Upper lobe of right lung (tissue), 1 donor: ENCODE measurements at places on chromosomes 11 and 22.
A peak's percentile ranks its signal among the peaks of the same experiment; 100 is the strongest.

DNA sequence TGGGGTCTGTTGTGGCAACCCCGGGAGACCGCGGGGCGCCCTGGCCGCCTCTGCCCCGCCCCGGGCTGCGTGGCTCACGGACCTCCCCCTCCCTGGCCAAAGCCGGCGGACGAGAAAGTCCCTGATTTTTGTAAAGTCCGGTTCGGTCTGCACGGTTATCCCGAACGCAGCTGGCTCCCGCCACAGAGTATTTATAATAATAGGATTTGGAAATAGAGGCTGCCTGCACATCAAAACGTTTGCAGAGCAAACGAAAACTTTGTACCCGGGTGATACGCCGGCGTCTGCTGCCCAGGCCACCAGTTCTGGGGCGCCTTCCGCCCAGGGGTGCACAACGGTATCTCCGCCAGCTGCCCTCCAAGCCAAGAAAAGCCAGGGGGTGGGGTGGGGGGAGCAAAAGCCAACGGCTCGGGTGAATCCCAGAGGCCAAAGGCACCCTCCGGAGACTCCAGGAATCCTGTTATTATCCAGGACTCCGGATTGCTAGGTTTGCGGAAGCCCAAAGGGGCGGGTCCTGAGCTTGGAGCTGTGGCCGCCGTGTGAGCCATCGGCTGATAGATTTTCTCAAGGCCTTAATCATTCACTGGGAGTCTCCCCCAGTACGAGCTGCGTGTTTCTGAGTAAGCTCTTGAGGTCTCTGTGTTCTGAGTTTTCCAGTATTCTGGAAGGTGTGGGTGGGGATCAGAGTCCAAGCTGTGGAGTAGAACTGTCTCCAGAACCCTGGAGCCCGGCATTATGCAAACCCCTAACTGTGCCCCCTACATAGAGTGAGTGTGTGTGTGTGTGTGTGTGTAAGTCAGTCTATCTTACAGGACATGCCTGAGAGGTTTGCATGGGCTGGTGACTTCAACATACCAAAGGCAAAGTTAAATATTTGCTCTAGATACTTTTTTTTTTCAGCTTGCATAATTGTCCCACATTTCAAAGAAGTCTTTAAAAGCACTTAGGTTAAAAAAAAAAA, 673 bp upstream of the SHANK2 start:
- peak; percentile 80 for DNase-seq

GRCh38 chr11:133081020-133081419, 451.3 kb downstream of the OPCML start:
- no peak for DNase-seq

DNA sequence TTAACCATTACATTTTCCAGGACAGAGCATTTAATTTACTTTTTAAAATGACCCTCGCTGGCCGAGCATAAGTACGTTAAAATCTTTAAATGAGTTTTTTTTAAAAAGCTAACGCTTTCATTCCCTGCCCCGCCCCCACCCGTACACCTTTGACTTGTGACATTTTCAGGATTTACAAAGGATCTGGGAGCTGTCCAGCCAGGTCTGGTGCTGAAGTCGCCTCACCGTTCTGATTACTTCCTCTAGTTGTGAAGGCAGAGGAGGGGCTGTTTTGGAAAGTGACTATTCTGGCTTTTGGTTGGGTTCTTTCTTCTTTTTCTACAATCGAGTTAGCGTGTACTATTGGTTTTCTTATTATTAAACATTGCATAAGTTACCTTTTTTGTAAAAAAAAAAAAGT, 2.9 kb downstream of the C11orf87 start:
- DNase-seq: peak; percentile 66

GRCh38 chr11:63032457-63032856, 16.8 kb upstream of the SLC22A8 start:
- DNase-seq: no peak

GRCh38 chr11:116707746-116708145, 65.0 kb downstream of the BUD13 start:
- no peak for DNase-seq

DNA sequence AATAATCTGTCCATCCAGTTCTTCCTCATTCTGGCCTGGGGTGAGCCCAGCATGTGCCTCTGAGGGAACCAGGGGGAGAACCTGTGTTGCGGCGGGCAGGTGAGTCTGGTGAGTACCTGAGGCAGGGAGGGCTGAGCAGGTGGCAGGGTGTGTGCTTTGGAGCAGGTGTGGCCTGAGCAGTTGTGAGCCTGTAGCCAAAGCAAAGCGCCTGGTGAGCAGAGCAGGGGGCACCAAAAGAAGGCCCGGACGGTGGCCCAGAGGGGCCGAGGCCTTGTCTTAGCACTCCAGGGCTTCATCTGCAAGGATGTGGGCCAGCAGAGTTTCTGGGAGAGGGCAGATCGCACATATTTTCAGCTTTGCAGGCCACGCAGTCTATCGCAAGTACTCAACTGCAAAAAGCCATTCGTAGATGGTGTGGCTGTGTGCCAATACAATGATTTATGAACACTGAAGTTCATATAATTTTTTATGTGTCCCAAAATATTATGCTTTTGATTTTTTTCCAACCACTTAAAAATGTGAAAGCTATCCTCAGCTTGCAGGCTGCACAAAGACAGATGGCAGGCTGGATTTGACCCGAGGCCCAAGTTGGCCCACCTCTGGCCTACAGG, 8.7 kb downstream of the GLB1L2 start:
- no peak for DNase-seq

DNA sequence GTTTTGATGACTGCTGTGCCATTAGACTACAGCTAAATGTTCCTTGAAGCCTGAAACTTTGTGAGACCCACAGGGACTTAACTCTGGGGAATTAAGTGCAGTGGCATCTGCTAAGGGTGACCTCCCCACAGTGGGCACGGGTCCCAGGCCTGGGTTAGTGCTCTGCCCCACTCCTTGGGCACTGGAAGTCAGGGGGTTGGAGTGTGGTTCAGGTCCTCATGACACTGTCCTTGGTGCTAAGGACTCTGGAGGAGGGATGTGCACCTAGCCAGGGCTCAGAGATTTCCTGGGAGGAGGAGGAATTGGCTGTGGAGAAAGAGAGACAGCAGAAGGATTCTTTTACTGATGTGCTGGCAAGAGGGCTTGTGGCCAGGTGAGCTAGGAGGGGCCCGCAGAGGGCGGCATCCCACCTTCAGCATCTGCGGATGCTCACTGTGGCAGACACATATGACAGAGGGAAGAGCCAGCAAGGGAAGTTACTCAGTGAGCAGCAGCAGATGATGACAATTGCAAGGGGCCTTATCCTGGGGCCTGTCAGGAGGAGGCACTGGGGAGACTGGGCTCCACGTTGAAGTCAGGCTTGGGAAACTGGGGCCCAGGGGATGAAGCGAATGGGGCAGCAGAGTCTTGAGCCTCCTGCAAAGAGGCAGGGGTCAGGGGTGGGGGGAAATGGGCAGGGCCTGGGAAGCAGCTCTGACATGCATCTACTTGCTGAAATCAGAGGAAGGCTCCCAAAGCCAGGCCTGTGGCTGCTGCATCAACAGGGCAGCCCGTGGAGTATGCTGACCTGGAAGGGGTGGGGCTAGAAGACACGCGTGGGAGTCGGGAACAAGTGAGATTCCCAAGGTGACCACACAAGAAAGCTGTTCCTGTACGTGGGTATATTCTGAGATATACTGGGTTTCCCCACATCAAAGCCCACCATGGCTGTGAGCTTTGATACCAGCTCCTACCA, 144.0 kb downstream of the MPPED1 start:
- DNase-seq: no peak

DNA sequence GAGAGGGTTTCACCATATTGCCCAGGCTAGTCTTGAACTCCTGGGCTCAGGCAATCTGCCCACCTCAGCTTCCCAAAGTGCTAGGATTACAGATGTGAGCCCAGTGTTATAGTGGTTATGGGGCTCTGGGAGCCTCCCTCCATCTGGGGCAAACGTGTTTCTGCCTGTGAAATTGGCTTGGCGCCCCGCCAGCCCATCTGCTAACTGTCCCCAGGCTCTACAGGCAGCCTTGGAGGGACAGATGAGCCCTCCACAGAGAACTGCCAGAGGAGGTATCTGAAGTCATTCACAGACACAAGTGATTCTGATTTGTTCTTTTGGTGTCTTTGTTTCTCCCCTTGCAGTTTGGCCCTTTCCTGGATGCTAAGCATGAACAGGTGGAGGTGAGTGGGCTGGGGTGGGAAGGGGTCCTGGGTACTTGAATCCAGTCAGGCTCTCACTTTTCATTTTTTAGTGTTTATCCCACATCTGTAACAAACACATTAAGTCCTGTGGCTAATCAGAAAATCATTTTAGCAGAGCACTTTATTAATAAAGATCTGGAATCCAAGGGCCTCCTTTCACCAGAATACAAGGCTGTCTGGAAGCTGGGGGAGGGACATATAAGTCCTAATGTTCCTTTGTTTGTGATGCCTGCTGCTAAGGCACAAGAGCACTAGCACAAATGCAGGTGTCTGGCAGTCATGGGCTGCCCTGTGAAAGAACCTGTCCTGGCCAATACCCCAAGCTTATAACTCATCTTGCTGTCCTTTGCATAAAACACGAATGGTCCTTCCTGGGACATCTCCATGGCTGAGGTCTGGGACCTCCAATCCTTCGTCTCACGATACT, 25.7 kb upstream of the CDC42EP2 start:
- DNase-seq: no peak

GRCh38 chr11:113465786-113466185, 9.4 kb downstream of the DRD2 start:
- DNase-seq: no peak

- no peak for DNase-seq
These were observed 191.9 kb downstream of the SWAP70 start for GRCh38 chr11:9855579-9856287.

DNA sequence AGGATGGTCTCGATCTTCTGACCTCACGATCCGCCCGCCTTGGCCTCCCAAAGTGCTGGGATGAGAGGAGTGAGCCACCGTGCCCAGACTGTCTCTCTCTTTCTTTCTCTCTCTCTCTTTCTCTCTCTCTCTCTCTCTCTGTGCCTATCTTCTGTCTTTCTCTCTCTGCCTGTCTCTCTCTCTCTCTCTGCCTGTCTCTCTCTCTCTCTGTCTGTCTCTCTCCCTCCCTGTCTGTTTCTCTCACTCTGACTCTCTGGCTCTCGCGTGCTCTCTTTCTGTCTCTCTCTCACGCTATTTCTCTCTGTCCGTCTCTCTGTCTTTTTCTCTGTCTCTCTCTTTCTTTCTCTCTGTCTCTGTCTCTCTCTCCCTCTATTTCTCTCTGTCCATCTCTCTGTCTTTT, 3911.2 kb upstream of the OR11H1 start:
- no peak for DNase-seq

DNA sequence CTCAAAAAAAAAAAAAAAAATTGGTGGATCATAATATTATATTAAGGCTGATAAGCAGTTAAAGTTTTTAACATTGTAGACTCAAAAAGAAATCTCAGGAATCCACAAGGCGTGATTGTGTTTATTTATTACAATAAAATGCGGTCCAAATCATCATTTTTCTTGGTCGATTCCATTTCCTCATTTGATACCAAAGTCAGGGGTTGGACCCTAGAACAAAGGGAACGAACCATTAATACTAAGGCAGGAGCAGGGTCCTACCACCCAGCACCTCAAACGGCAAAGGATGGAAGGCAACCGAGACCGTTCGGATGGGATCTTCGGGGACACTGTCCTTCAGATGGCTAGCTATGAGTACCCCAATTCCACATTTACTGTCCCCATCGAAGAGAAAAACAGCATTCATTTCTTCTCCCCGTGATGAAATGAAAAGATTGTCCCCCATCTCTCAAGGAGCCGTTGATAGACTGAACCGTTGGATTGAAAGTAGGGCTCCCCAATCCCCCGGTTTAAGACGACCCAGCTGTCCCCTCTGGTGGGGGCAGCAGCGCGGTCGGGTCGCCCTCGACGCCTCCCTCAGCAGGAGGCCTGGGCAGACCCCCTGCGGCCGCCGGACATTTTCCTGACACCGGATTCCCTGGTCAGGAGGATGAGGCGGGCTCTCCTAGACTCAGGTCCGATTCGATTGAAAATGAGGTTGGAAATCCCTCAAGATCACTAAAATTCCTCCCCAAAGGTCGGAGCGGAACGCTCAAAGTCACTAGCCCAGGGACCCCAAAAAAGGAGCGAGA, 607 bp downstream of the DMC1 start:
- DNase-seq: no peak

GRCh38 chr22:41178425-41178975, 26.6 kb upstream of the L3MBTL2 start:
- DNase-seq: no peak

DNA sequence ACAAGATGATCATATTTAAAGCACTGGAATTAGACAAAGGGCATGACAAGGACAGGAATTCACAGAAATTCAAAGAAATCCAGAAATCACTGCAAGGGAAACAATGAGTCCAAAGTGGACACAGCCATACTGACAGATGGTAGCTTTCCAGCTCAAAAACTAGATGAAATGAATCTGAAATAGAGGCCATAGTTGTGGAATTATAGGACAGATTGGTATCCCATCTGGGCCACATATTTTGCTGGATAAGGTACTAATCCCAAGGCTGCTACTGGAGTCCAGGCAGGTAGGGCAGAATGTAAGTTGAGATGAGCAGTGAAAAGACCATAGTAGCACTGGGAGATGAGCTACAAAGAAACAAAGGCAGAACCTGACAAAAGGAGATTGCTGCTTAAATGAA, 258.3 kb upstream of the ANO3 start:
- no peak for DNase-seq

GRCh38 chr22:47847131-47847890, 1084.9 kb downstream of the TBC1D22A start:
- no peak for DNase-seq

- peak; percentile 19 for DNase-seq
These were observed 39.9 kb downstream of the SLCO2B1 start for GRCh38 chr11:75190652-75191329.

DNA sequence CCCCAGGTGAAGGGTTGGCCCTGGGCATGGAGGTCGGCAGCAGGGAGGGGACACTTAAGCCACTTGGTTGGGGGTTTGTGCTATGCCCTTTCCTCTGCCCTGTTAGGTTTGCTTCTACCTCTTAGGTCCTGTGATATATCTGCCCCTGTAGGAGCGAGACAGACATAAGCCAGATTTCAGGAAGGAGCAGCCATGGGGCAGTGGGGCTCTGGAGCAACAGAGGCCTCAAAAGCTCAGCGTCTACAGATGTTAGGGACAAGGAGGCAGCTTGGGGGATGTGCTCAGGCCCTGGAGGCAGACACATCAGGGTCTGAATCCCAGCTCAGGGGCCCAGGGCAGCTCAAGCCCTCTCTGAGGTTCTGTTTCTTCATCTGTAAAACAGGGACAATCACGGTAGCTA, 27.2 kb upstream of the KCNQ1OT1 start:
- no peak for DNase-seq

GRCh38 chr11:81989093-81989492, 744.6 kb downstream of the FAM181B start:
- no peak for DNase-seq

DNA sequence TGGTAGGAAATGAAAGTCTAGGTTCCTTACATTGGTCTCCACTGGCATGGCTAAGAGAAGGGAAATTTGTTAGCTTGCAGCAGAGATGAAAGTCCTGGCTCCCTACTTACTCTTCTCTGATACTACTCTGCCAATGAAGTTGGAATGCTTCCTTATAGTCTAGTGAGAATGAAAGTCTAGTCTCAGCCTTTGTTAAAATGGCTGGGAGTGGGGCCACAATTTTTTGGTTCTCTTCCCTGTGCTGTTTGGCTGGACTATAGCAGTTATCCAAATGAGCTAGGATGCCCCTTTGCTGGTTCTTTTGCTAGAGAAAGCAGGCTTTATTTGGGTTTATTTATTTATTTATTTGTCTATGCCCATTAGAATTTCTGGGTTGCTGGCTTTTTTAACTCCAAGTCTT, 414.3 kb downstream of the AASDHPPT start:
- no peak for DNase-seq

- DNase-seq: no peak
These were observed 10.2 kb downstream of the ATL3 start for GRCh38 chr11:63660972-63661371.
